ENCODE measurements at places on chromosomes 7 and 10.

DNA sequence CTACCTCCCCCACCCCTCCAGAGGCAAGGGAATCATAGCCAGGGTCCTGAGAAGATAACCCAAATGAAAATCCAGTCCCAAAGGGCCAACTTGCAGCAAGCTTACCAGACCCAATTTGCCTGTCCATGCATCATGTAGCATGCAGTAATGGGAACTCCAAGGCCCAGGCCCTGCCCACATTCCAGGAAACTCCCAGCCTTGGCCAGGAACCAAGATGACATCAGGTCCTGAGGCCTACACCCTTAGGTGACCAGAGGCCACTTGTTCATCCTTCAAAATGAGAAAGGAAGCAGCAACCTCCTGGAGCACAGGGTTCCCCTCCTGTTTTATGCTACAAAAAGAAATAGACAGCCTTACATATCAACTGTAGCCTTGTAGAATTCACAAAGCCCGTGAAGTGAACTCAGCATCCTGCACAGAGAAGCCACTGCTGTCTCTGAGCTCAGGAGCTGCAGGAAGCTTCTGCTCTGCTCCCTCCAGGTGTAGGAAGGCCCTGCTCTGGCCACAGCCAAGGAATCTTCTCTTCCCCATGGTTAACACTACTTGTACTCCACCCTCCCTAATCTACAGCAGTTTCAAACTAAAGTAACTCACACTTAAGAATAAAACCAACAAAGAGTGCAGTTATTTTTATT is 30.3 kb upstream of the GRB10 start:
- DNase-seq, result no peak

DNA sequence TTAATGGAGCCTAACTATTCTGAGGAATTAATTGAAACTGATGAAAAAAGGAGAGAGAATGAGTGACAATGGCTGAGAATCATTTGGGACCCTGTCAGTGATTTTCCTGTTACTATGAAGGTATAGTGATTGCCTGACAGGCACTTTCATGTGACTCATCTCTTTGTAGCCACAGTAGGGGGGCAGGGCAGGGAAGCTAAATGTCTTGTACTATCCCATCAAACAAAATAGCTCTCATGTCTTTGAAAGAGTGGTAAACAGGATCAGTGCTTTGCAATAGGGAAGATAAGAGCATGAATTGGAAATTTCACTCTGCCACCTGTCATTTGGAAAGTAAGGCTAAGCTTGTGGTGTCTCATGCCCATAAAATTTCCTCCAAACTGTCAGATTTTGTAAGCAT is 94.5 kb upstream of the GSDME start:
- DNase-seq, result peak; percentile 45

- no peak for DNase-seq
Observed at GRCh38 chr10:1116696-1117280, 60.6 kb downstream of the WDR37 start.

GRCh38 chr7:101877882-101878591 is 60.6 kb downstream of the CUX1 start:
- DNase-seq, result no peak

GRCh38 chr10:88987243-88987725 is 3.3 kb upstream of the FAS start:
- DNase-seq, result peak; percentile 9

Data from activated CD4-positive, alpha-beta T cell treated with anti-CD3 and anti-CD28 coated beads for 48 hours (primary cell).